ENCODE measurements at places on chromosomes 2 and 18.

DNA sequence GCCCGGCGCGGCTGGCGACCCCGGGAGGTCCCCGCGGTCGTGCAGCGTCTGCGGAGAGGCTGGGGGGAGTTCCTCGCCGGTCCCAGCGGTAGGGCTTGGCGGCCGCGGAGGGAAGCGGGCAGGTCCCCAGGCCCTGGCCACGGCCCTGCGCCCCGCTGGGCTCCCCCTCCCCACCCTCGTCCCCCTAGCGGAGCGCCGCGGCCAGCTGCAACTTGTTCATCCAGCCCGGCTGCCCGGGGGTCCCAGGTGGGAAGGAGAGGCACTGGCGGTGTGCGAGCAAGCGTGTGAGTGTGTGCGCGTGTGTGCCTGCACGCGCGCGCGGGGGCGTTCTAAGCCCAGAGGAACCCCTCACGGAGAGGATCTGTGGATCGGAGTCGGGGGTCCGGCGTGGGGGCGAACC, 1.3 kb downstream of the PTPRM start:
- peak; percentile 62 for DNase-seq

DNA sequence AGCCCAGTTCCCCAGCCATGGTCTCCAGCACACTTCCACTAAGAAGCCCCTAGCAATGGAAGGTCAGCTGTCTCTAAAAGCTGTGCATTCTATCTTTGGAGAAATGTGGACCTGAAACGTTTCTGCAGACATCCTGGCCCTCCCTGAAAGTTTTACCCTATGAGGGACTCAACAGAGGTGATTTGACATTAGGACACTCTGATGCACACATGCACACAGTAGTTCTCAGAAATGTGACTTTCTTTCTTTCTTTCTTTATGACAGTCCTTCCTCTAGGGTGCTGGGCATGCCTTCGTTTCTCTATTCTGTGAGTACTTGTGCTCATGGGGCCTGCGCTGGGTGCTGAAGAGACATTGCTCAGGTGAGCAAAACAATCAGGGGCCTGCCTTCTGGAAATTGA, 857.3 kb downstream of the RNF144A start:
- no peak for DNase-seq

- DNase-seq, result no peak
These were observed 65.3 kb downstream of the SLC40A1 start for GRCh38 chr2:189515264-189515663.

GRCh38 chr18:892316-892715, 12.4 kb upstream of the ADCYAP1 start:
- DNase-seq, result no peak

DNA sequence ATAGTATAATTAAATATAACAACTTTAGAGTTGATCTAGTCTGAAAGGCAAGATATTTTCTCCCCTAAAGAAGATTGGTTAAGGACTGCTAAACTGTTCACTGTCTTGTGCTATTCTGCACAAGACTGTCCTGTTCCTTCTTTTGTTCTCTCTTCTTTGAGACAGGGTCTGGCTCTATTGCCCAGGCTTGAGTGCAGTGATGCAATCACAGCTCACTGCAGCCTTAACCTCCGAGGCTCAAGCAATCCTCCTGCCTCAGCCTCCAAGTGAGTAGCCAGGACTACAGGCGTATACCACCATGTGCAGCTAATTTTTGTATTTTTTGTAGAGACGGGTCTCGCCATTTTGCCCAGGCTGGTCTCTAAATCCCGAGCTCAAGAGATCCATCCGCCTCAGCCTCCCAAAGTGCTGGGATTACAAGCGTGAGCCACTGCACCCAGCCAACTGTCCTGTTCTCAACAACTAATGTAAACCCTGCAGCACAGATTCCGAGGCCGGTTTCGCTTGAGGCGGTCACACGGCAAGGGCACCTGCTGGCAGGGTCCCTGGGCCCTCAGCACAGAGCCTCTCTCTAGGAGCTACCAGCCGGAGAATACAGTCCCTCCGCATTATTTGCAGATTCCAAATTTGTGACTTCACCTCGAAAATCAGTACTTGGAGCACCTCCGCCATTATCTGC, 16.4 kb downstream of the PXDN start:
- DNase-seq, result no peak

GRCh38 chr18:56672981-56673380, 21.8 kb downstream of the WDR7 start:
- DNase-seq, result no peak

DNA sequence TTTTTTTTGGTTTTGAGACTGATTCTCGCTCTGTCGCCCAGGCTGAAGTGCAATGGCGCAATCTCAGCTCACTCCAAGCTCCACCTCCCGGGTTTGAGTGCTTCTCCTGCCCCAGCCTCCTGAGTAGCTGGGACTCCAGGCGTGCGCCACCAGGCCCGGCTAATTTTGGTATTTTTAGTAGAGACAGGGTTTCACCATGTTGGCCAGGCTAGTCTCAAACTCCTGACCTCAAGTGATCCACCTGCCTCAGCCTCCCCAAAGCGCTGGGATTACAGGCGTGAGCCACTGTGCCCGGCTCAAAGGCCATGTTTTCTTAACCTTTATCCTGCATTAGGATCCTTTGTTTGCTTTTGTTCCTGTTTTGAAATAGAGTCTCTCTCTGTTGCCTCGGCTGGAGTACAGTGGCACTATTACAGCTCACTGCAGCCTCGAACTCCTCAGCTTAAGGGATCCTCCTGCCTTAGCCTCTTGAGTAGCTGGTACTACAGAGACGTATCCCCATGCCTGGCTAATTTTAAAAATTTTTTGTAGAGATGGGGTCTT, 41.0 kb downstream of the NPC1 start:
- DNase-seq, result no peak

DNA sequence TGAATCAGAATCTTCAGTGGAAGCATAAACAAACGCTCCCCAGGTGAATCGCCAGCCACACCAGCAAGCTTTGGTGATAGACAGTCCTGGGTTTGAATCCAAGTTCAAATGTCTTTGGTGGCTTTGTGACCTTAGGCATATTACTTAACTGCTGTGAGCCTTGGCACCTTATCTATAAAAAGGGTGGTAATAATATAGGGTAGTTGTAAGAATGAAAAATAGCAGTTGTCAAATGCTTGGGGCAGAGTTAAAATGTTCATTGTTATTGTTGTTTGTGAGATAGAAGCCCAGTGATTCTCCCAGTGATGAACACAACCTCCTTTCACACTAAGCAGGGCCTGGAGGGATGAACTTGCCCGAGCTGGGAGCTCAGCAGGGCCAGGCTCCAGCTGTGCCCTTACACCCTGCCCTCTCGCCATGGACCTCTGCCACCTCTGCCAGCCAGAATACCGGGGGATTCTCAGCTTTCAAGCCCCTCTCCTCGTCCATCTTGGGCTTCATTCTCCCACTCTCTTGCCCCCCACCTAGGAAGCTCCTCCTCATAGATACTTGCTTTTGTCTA, 6.1 kb upstream of the TMBIM1 start:
- no peak for DNase-seq

- no peak for DNase-seq
These were observed 121.3 kb downstream of the CDC42EP3 start for GRCh38 chr2:37550190-37550589.

GRCh38 chr18:79405781-79406575, 10.2 kb downstream of the NFATC1 start:
- peak; percentile 84 for DNase-seq

DNA sequence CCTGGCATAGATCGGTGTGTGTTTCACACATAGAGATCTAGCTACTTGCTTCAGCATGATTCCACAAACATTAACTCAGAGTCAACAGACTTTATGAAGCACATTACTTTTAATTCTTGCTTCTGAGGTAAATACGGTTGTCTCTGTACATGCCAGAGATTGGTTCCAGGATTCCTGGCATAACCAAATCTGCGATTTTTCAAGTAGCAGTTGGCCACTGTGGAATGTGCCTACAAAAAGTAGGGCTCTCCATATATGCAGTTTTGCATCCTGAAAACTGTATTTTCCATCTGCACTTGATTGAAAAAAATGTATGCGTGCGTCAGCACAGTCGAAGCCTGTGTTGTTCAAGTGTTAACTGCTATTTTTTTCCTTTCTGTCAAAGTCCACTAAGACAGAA, 85.0 kb downstream of the ZAP70 start:
- DNase-seq, result no peak

DNA sequence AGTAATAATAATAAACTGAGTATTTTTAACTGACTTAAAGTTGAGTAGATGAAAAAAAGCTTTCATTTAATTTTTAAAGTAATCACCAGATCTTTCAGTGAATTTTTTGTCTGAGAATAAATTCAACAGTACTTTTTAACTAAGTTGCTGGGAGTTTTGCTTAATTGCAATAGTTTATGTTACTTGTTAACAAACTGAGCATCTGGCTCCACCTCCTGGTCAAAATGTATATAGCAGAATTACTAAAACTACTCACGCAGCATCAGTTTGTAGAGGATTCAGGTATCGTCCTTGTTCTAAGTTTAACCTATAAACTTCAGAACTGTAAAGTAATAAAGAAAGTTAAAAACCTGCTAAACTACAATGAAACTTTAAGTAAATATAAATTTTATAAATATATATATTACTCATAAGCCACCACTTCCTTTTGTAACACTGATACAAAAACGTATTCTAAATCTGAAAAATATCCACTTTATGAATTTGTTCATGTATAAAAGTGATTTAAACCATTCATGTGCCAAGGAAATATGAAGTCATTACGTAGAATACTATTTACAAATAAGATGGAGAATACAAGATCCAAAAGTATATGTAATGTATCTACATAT, 21.3 kb downstream of the NOL10 start:
- DNase-seq, result no peak

GRCh38 chr2:76599732-76600368, 889.1 kb upstream of the GCFC2 start:
- no peak for DNase-seq

DNA sequence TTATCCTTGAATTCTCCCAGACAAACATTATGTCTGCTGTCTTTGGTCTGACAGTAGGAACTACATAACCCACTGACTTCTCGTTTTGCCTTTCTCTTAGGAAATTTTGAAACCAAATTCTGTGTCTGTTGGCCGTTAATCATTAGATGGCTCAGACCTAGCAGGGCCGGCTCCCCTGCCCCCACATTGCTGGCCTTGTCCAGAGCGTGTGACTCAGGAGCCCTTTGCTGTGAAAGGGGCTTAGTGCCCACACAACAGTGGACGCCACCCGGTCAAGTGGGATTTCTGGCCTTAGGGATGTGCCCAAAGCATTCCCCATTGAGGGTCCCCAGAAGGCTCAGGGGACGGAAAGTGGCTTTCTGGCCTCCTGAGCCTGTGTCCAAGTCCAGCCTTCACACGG, 137.5 kb downstream of the CTIF start:
- no peak for DNase-seq

GRCh38 chr2:54122939-54123338, 7.5 kb downstream of the ACYP2 start:
- DNase-seq, result no peak

DNA sequence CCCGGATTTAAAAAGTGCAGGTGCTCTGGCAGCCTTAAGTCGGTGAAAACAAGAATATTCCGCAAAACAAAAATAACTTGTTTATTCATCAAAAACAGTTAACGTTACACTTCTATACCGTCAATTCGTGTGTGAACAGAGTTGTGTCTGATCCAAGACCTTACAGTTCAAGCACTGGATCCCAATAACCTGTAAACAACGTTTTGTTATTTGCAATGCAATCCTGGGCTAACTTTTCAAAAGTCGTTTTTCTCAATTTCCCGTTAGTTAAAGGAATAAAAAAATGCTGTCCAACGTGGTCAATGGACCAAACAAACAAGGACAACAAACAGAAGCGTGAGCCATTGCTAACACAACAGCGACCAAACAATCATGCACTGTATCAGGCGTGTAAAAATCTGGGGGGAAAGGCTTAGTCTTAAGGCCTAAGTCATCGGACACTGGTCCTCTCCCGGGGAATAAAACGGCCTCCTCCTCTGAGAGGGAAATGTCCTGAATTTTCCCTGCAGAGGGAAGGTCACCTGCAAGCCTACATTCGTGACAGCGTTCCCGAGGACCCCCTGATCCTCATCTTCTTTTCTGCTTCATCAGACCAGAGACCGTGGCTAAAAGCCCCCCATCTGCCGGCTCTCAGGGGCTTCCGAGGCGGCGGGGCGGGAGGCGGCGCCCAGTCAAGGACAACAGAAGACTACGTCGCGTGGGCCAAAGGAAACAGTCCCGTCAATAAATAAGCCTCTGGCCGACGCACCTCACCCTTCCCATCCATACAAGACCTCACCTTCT, 490 bp downstream of the NDUFS1 start:
- DNase-seq, result no peak

GRCh38 chr2:168255103-168255502, 7.7 kb upstream of the STK39 start:
- no peak for DNase-seq

GRCh38 chr18:32308493-32309120, 118.8 kb downstream of the MEP1B start:
- DNase-seq, result no peak

Data from lower lobe of right lung (tissue), 2 donors.